Amniotic stem cell (primary cell): ENCODE measurements at places on chromosomes 1 and 21.
A peak's percentile ranks its signal among the peaks of the same experiment; 100 is the strongest.

DNA sequence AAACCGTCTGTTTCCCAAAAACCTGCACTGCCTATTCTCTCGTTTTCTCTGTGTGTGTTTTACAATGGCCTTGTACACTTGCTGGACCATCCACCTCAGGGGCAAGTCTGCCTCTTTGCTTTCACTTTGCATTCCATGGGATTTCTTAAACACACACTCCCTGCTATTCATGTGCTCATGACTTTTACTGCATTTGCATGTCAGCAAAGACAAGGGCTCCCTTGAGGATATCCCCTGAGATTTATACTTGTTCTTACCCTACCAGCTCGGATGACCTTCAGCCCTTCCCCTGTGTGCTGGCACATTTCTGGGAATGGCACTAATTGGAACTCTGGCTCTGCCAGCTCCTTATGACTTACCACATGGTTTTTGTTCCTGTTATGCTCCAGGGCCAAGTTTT lies 386.9 kb downstream of the AMY1C start:
- DNase-seq: no peak

DNA sequence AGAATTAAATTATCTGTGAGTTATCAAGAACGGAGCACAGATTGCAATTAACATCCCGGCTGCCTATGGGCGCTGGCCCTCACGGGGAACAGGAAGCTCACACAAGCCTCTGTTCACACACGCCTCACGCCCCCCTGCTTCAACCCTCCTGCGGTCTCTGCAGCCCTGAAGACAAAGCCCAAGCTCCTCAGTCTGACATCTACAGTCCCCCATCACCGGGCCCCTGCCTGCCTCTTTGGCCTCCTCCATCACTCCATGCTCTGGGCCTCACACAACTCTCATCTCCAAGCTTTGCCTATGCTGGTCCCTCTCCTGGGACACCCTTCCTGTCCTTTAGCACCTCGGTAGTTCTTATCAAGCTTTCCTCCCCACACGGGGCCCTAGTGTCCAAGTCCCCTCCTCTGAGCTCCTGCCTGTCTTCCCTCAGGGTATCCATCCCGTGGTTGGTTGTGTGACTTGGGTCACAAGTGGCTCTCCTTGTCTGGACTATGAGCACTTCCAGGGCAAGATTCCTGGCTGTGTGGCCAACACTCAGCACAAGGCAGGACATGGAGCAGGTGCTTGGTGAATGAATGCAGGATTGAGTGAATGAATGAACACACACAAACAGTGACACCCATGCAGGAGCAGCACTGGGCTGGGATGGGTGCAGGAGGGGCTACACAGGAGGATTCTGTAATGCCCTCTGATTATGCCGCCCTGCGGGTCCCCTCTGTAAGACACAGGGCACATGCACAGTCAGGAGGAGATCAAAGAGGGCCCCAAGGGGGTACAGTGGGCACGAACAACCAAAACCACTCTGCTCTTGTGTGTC lies 116.1 kb downstream of the DMRTB1 start:
- DNase-seq: no peak

DNA sequence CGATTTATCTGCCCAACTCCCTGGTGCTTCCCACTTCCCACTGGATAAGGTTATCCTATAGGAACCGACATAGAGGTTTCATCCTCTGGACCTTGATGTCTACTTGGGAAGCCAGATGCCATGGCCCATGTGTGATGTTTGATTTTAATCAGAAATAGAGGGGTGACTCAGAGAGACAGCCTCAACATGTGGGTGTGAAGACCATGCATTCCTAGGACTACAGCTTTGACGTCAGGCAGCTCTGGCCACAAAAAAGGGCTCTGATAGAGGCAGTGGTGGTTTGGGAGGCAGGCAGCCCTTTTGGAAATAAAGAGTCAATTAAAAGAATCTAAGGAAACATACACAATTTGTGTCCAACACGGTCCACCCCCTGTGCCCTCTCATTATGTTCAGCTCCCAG lies 5.2 kb upstream of the SH2D2A start:
- no peak for DNase-seq

DNA sequence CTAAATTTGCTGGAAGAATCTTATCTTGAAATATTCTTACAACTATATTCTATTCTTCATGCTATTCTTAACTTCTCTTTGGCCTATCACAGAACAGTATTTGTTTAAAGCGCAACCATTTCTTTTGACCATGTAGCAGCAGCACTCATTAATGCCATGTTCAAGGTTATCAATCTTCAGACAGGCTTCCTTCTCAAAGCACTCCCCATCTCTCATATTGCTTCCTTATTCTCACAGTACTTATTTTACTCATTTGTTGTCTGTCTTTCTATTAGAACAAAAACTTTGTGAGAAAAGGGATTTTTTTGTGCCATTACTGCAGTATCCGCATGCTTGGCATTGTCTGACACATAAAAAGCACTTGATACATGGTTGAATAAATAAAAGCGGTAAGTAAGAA lies 89.7 kb downstream of the ATP1B1 start:
- no peak for DNase-seq

DNA sequence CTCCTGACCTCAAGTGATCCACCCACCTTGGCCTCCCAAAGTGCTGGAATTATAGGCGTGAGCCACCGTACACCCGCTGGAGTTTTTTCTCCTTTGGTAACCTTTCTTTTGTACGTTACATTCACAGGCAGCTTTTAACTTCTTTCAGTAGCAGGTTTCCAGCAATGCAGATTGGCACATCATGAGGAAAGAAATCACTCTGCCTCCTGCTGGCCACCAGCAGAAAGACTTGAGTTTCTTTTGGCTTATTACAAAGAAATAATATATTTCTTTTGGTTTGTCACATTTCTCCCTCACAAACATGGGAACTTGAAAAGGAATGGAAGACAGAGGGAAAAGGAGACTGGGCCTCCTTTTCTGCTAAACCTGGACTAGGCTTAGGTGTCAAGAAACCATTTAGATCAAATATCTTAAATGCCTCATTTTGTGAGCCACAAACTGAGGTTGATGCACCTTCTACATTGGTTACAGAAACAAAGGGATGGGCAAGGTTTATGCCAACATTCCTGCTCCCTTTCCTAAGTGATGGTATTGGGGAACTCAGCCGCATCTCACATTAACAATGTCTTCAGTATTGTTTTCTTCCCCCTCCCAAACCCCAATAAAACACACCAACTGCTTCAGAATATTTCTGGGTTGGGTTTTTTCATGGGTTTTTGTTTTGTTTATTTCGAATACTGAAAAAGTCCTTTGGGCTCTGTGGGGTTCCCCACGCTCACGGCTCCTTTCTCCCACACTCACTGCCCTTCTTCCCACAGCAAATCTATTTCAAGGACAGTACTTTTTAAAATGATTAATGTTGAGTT lies 7.7 kb downstream of the ENSA start:
- DNase-seq: peak; percentile 32
